ENCODE measurements at places on chromosomes 13 and 19. TPM values are rescaled to one million over a fixed set of nuclear protein-coding genes. Genes with fewer than 3 reads are reported as not detected.
A peak's percentile ranks its signal among the peaks of the same experiment; 100 is the strongest.

- DNase-seq = no peak
Measured at GRCh38 chr13:108816375-108816774, 187.0 kb downstream of the MYO16 start.

GRCh38 chr19:45162608-45163143, 1.9 kb upstream of the NKPD1 start:
- DNase-seq = no peak

GRCh38 chr19:5179256-5179655, 161.4 kb downstream of the PTPRS start:
- no peak for DNase-seq

GRCh38 chr13:19782049-19782726, 557 bp downstream of the PSPC1 start:
- DNase-seq = peak; percentile 75

DNA sequence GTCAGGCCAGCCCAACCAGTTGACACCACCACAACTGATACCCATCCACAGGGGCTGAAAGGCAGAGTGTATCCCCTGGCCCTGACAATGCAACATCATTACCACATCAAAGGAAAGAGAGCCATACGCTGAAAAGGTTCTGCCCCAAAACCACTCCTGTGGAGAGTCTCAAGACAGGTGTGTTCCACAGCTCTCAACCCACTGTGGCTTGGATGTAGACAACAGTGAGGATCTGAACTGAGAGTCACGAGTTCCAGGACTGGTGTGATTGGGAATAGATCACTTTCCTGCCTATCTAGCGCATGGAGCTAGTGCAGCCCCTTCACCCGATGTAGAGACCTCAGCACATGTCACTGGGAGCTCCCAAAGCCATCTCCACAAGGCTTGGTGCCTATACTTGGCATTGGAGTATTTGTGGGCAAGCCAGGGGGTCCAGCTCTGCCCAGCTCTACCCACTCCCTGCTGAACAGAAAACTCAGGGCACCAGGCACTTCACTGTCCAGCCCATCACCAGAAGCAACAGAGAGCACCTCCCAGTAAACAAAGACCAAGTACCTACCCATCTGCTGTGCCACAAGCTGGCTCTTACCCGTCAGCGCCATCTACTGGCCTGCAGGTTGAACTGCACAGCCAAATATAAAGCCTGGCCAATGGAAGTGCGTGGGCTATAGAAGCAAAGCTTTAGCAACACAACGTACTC, 579.5 kb downstream of the UQCRFS1 start:
- DNase-seq = peak; percentile 74

The URAD gene
- total RNA-seq = not detected

DNA sequence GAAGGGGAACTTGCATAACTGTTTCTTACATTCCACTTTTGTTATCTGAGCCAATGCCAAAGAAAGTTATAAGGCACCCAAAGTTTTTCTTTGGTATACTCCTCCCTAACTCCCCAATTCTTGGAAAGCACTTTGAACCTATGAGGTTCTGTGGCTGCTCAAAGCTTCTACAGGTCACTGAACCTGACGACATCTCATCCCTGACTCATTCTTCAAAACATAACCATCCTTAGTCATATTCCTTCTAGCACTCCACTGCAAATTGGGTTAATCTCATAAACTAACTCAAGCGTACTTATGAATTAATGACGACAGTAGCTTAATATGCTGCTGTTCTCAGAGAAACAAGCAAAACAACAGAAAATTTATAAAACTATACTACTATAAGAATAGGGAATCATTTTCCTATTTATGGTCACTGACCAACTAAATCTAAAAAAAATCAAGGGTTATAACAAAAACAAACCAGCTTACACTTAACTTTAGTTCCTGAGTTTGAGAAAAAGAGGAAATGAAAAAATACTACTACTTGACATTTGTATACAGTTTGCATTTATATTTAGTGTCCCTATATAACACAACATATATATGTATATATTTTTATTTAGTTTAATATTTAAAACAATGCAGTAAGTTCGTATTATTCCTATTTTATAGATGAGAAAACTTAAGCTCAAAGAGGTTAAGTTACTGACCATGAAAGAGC, 69.1 kb downstream of the CAB39L start:
- no peak for DNase-seq

- peak; percentile 28 for DNase-seq
Measured at GRCh38 chr13:45473627-45474026, 8.9 kb downstream of the COG3 start.

The FXYD1 gene
- 2.4 TPM for total RNA-seq

The KIR2DL3 gene
- total RNA-seq = not detected

- no peak for DNase-seq
Measured at GRCh38 chr13:91355826-91356710, 8.6 kb downstream of the MIR17HG start.

The PPM1N gene
- total RNA-seq = 3.1 TPM

The ZNF835 gene
- total RNA-seq = 4.5 TPM

DNA sequence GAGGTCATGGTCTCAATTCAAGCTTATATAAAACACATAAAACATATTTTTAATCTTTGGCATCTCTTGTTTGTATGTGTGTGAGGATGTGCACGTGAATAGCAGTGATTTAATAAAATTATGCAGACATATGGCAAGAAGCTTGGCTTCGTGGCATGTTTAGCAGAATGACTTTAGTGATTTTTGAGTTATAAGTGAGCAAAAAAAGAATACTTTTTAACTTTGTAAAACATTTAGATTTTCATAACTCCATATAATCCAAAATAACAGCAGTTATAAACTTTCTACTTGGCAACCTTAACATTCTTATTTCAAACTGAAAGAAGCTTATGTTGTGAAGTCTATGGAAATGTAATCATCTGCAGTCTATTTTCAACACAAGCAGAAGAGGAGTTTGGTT, 120.6 kb downstream of the SLITRK1 start:
- DNase-seq = no peak

DNA sequence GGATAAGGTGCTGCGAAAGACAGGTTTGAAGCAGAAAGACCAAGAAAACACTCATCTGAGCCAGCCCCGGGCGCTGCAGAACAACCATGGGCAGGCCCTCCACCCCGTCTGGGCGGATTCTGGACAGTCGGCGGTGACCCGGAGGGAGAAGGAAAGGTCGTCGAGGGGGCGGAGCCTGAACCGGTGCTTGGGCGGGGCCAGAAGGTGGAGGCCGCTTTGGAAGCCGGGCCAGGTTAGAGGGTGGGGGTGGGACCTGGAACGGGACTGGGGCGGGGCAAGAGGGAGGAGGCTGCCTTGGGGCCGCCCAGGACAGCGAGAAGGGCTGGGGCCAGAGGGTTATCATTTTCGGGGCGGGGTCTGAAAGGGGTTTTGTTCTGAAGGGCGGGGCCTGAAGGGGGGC, 5.0 kb upstream of the ZNF765 start:
- DNase-seq = peak; percentile 6

DNA sequence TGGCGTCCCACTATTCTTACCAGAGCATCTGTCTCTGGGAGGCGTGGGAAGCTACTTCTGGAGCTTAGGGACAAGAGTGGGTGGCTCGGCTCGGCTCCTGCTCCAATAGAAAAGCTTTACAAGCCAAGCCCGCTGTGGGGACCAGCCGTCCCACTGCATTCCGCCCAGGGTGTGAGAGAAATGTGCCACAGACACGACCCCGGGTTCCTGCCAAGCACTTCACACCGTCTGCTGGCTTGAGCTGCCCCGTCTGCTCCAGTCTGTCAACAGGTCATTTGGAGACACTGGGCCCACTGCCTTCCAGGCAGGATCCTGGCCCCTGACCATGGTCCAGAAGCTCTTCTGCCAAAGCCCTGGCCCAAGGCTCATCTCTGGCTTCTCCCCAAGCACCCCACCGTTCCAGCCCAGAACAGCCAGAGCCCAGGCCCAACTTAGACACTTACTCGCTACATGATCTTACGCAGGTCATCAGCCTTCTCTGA, 6.5 kb upstream of the FKRP start:
- DNase-seq = no peak

DNA sequence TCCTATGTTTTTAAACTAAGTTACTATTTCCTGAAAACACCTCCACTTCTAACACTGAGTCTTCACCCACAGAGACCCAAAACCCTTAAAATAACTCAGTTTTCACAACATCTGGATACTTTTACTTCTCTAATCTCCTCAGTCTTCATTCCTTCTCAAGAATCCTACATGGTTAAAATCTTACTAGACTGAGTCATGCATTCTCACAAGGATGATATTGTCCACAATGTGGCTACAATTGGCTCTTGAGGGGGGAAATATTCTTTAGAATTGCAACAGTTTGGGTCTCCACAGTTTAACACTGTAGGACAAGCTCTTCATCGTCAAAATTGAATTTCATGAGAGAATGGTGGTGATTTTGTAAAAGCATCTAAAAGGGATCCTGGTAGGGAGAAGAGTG, 397.1 kb downstream of the SLITRK5 start:
- no peak for DNase-seq

- no peak for DNase-seq
Measured at GRCh38 chr13:44155422-44156293, 218.0 kb upstream of the SERP2 start.

- no peak for DNase-seq
Measured at GRCh38 chr19:46470376-46470775, 987 bp downstream of the PNMA8A start.

DNA sequence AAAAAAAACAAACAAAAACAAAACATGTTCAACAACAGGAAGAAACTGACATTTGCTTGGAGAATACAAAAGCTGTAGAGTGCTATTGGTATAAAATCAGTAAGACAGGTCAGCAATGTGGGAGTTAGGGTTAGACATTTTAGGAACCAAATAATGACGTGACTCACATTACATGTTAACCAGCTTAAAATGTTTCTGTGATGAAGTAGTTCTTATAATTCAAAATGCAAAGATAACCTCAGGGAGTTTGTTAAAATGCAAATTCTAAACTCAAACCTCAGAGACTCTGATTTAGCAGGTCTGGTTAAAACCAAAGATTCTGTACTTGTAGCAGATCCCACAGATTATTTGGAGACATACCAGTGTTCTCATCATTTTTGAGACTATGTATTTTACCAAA, 549.4 kb upstream of the SLITRK1 start:
- DNase-seq = no peak

The SPACA4 gene
- total RNA-seq = not detected

The MEX3D gene
- 6.7 TPM for total RNA-seq

DNA sequence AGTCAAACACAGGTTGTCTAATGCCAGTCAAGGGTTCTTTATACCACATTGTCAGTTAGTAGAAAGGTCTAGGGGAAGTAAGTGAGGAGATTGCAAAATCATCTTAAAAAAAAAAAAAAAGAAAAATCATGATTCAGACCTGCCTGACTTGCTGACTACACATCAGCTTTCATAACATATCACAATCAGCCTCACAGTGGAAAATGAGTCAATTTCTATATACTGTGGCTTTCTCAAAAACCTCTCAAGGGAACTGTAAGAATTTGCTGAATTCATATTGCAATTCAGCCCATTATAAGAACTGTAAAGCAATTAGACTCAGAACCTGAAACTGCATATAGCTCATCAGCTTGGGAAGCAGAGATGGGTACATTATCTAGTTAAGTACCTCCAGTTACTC, 75.3 kb upstream of the GPC6 start:
- no peak for DNase-seq

GRCh38 chr19:42528354-42529247, at the start of gene CEACAM1:
Gene CEACAM1, minus strand, starts transcription at chr19:42528481. Its CDS starts 107 bp downstream, at chr19:42528374.
- DNase-seq = peak; percentile 79

DNA sequence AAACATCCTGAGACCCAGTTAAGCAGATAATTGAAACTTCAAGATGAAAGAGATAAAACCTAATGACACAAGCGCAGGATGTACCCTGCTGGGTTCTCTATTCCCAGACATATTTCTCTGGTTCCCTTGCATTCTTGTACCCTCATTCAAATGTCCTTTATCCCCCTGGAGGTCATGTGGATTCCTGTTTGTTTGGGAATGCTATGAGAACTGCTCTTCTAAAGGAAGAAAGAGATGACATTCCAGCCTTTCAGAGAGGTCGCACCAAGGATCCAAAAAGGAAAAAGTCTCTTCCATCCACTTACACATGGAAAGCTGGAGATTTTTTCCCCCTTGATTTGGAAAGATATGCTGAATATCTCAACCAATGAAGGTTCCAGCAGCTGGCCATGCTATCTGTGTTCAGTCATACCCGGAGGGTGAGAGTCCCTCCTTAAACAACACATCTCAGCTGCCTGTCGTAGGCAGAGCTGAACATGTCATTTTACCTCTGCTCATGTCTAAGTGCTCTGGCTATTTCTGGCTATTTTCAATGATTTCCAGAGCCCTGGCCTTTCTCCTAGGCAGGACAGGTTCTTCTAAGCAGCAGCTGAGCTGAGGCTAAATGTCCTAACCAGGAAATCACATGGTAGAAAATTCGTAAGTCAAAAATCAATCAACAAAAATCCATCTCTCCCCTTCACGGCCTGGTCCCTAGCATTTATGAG, 52.5 kb downstream of the C13orf42 start:
- DNase-seq = no peak

The GPR108 gene
- total RNA-seq = 58.8 TPM

- no peak for DNase-seq
Measured at GRCh38 chr13:68046903-68047302, 816.8 kb upstream of the PCDH9 start.

GRCh38 chr13:45500492-45501174, 35.9 kb downstream of the COG3 start:
- no peak for DNase-seq

The PRR22 gene
- total RNA-seq = 5.3 TPM

- no peak for DNase-seq
Measured at GRCh38 chr19:31568724-31569123, 219.5 kb upstream of the TSHZ3 start.

GRCh38 chr19:53147645-53148044, 11.2 kb downstream of the ZNF347 start:
- no peak for DNase-seq

The HRC gene
- total RNA-seq = not detected

DNA sequence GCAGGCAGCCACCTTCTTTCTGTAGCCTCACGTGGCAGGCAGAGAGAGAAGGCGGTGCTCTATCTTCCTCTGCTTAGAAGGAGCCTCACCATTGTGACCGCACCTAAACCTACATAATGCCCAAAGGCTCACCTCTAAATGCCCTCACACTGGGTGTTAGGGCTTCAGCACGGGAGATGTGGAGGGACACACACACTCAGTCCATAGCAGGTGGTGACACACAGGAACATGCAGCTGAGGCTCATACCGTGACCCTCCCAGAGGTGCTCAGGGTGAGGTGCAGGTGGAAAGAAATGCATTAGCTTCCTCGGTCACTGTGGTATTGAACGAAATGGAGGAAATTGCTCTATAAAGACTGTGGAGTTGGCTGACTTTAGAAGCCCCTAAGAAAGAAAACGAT, 37.7 kb upstream of the TUBGCP3 start:
- no peak for DNase-seq

DNA sequence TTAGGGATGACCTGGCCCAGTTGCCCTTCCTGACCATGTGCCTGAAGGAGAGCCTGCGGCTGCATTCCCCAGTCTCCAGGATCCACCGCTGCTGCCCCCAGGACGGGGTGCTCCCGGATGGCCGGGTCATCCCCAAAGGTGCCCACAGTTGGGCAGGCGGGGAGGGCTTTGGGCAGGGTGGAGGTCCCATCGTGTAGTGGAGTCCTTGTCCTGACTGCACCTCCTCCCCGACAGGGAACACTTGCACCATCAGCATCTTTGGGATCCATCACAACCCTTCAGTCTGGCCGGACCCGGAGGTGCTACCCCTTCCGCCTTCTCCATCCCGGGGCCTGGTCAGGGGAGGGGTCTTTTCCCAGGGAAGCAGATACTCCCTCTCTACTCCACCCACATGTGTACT, 31.7 kb upstream of the CYP4F8 start:
- no peak for DNase-seq

- no peak for DNase-seq
Measured at GRCh38 chr13:43767341-43767931, 19.3 kb downstream of the ENOX1 start.

The IL27RA gene
- total RNA-seq = 52.0 TPM
